HEK293T (cell line): ENCODE measurements at places on chromosomes 5 and 9.

- no peak for DNase-seq
Observed at GRCh38 chr5:14593326-14594021, 11.9 kb downstream of the OTULINL start.

GRCh38 chr9:20353524-20353923, 268.8 kb downstream of the MLLT3 start:
- DNase-seq, result no peak

DNA sequence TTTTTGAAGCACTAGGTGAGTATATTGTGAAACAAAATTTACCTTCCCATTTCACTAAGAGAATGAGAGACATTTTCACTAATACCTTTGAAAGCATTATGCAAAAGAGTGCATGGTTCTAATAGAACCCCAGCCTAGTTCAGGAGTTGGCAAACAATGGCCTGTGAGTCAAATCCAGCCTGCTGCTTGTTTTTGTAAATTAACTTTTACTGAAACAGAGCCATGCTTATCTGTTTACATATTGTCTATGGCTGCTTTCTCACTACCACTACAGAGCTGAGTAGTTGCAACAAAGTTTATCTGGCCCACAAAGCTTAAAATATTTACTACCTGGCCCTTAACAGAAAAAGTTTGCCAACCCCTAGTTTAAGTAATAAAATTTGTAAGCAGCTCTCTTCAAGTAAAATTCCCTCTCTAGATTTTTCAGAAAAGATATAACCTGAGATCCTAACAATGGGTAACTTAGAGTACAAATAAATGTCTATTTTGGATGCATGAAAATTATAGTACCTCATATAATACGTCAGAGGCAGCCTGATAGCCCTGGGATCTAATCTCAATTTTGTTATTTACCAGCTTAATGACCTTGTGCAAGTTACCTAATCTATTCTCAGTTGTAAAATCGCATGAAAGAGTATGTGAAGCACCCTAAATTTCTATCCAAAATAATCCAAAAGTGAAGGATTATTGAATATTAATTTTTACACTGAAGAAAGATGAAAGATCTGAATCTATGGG, 50.7 kb upstream of the ARL15 start:
- DNase-seq, result no peak

DNA sequence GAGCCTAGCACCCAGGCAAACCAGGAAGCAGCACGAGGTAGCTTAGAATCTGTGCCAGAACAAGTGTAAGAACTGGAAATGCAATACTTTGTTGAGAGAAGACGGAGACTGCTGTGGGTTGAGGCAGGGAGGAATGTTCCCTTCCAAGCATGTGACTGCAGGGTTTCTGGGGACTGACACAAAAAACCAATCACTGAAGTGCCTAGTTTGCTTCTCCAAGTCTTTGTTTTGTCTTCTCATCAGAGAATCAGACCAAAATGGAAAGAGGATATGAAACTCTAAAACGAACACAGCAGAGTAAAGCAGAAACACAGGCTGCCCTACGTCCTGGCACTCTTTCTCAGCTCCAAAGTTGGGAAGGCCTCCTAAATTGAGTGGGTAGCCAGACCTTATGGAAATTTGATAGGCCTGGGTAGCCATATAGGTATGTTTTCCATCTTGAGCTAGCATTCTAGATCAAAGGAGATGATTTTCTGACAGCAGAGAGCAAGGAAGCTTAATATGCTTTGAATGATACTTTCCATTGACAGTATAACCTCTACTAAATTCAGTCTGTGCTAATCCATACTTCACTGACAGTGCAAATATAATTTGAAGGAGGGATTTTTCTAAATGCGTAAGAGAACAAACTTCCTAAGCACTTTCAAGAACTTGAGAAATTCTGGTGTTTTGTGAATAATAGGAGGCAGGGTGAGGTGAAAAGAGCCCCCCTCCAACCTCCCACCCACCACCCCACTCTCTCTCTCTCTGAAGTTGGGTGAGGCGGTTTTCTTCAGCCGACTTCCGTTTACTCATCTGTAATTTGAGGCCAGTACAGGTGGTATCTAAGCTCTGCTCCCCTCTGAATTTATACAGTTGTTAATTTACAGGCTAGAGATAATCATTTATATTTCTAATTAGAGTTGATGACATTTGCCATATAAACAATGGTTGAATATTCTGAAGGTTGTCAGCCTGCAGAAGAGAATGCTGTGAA, 5.5 kb downstream of the ADRB2 start:
- no peak for DNase-seq

DNA sequence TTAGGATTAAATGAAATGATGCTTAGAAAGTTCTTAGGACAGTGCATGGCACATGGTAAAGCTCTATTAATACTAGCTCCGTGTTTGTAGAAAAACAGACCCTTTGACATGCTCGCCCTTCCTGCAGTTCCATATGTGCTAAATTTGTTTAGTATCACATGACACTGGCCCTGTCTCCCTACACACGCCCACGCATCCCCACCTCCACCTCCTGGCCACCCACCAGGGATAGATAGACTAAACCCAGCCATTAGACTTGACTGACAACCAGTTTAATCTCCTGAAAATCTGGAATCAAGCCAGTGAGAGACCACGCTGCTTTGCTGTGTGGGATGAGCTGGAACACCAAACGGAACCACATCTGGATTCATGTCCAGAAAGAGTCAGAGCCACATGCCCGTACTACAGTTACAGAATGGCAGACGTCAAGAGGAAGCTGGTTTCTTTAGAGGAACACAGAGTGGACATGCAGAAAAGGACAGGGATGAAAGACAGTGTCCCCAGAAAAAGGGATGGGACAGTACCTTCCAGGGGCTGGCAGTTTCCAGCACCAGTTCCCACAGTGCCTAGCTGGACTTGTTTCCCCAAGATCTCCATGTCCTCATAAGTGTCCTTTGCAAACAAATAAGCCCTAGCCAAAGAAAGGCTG, 186.1 kb downstream of the PDZD2 start:
- DNase-seq, result no peak

GRCh38 chr5:80998590-80998979, 38.4 kb downstream of the RASGRF2 start:
- DNase-seq, result no peak

- peak; percentile 45 for DNase-seq
Observed at GRCh38 chr5:139708877-139709581, 60.9 kb downstream of the CXXC5 start.

- DNase-seq, result no peak
Observed at GRCh38 chr5:66012271-66012670, 85.9 kb downstream of the ERBIN start.

DNA sequence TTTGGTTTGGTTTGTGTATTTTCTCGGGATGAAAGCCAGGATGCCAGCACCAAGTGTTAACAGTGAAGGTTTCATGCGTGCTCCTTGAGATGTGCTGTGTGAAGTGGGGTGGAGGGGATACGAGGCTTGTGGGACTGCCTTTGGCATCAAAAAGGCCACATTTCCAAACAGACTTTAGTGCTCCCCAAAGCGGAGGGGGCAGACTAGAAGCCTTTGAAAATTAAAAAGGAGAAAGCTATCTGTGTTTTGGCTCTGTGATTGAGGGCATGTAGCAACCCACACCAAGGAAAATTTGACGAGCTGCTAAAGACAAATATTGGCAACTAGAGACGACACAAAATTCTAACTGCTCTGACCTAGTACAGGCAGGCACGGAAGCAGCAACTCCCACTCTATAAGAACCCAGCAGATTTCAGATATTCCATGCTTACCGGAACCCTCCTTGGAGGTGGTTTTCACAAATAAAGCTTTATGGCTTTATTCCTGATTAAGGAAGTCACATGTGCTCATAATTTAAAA, 154.5 kb downstream of the ARSB start:
- no peak for DNase-seq

DNA sequence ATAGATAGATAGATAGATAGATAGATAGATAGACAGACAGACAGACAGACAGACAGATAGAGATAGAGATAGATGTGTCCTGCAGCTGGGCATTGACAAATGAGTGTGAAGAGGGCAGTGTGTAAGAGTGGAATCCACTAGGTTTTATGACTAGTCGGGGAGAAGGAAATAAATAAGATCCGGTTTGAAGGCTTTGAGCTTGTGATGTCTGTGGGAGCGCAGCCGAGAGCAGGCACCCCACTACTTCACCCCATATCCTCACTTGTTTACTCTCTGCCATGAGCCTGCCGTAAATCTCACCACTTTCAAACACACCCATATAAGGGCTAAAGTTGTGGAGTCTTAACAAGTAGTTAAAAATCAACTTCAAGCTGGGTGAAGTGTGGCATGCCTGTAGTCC, 1.4 kb upstream of the SUSD1 start:
- DNase-seq, result no peak

DNA sequence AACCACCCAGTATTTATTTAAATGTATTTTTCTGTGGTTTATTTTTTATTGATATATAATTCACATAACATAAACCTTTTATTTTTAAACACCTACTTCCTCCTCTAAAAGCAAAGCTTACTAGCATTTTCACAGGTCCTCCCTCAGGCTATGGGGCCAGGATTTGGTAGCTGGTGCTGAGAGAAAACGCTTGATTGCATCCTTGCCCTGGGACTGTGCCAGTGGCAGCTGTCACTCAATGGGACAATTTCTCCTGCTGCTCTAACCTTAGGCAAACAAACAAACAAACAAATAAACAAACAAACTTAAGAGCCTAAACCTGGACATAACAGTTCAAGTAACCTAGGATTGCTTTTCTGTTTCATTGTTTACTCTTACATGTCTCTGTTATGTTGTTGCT, 102.7 kb downstream of the FOCAD start:
- DNase-seq, result no peak

DNA sequence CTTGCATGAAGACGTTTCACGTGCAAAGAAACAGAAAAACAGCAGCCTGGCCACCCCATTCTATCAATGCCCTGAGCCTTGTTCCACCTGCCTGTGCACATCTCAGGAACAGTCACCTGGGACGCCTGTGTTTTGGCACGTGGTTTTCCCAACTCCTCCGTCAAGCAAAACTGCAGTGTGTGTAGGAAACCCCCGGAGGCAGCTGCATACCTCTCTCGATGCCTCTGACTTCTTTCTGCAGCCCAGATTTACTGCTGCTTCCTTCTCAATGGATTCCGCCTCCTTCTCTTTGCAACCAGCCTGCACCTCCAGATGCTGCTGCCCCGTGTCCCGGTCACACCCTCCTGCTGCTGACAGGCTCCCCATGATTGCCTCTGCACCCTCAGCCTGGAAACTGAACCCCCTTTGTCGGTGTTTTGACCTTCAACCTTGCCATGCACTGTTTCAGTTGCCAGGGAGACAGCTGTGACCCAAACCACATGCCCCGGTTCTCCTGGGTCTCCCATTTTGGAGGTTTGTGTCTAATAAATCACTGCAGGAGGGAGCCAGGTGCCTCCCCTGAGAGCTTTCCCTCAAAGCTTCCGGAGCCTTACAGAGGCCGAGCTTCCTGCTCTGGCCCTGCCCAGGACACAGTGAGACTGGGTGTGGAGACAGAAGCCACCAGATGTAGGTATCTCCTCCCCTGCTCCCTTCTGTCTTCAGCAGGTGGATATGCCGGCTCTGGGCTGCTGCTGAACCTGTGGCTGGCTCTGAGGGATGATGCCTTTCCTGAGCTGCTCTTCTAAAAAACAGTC, 395.5 kb upstream of the IRX1 start:
- DNase-seq, result no peak

DNA sequence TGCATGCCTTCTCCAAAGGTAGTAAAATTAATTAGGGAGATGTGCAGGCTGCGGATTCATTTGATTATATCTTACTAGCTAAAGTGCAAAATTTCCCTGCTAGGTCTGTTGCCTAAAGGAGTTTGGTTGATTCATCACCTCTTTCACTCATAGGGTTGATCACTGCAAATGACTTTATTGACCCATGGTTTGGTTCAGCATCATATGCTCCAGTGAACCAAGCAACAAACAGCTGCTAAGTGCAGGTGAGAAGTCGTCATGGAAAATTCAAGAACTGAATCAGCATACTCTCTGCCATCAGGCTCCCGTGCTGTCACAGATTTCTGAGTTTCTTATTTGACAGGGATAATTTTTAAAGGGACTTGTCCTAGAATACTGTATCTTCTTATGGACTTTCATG, 571.8 kb upstream of the CDH18 start:
- DNase-seq, result no peak

GRCh38 chr9:124551472-124552272, 44.5 kb upstream of the NR5A1 start:
- DNase-seq, result peak; percentile 75

- no peak for DNase-seq
Observed at GRCh38 chr9:114363424-114363823, 24.4 kb downstream of the AKNA start.

DNA sequence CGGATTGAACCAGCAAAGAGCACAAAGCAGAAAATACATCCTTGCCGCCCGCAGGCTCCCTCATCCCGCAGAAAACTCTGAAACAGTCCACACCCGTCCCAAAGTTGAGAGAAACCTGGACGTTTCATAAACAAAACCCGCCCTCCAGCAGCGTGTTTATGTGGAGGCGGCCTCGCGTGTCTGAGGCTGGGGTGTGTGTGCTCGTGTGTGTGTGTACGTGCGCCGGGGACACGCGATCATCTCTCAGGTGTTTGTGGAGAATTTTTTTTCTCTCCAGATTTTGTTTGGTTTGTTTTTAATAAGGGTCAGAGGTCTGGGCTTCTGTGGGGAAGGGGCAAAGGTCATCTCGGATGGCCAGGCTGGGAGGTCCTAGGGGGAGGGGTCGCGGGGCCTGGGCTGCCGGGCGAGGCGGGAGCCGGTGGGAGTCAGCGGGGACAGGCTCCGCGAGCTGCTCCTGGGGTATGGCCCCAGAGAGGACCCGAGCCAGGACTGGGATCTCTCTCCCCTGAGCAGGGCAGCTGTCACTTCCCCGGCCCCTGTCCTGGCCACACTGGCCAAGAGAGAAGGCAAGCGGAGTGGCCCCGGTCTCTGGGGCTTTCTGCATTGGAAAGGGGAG, 206.4 kb downstream of the C9orf50 start:
- DNase-seq, result no peak

DNA sequence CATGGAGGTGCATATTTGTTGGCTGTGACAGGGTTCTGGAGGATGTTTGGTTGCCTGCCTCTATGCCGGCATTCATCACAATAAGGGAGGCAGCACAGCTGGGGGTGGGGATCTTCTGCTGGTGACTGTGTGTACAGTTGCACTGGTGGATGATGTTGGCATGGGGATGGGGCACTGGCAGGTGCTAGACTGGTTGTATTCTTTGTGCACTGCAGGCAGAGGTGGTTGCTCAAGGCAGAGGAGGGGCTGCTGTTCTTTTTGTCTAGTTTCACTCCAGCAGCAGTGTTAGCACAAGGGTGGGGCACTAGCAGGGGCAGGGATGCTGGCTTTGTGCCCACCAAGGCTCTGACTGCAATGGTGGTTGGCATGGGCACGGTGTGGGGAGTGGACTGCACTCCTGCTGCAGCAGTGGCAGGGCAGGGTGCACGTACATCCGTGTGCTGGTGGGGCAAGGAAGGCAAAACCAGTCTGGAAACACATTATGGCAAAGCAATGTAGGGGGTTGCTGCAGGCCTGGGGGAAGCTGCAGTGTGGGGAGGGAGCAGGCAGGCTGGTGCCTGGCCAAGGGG, 69.3 kb downstream of the ISOC1 start:
- no peak for DNase-seq

GRCh38 chr5:109063223-109063622, 315.5 kb downstream of the FER start:
- DNase-seq, result no peak

- no peak for DNase-seq
Observed at GRCh38 chr9:126112135-126112720, 214.4 kb upstream of the MVB12B start.
